ENCODE measurements at places on chromosomes 6 and 20.

GRCh38 chr6:137840252-137840651 is 26.8 kb upstream of the TNFAIP3 start:
- no peak for DNase-seq

- DNase-seq = no peak
Measured at GRCh38 chr20:39059036-39059435, 96.9 kb downstream of the DHX35 start.

DNA sequence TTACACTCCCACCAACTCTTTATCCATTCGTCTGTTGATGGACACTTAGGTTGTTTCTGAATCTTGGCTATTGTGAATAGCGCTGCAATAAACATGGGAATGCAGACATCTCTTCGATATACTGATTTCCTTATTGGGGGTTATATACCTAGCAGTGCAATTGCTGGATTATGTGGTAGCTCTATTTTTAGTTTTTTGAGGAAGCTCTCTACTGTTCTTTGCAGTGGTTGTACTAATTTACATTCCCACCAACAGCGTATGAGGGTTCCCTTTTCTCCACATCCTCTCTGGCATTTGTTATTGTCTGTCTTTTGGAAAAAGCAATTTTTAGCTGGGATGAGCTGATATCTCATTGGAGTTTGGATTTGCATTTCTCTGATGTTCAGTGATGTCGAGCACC is 4.6 kb upstream of the PFDN4 start:
- DNase-seq = no peak

DNA sequence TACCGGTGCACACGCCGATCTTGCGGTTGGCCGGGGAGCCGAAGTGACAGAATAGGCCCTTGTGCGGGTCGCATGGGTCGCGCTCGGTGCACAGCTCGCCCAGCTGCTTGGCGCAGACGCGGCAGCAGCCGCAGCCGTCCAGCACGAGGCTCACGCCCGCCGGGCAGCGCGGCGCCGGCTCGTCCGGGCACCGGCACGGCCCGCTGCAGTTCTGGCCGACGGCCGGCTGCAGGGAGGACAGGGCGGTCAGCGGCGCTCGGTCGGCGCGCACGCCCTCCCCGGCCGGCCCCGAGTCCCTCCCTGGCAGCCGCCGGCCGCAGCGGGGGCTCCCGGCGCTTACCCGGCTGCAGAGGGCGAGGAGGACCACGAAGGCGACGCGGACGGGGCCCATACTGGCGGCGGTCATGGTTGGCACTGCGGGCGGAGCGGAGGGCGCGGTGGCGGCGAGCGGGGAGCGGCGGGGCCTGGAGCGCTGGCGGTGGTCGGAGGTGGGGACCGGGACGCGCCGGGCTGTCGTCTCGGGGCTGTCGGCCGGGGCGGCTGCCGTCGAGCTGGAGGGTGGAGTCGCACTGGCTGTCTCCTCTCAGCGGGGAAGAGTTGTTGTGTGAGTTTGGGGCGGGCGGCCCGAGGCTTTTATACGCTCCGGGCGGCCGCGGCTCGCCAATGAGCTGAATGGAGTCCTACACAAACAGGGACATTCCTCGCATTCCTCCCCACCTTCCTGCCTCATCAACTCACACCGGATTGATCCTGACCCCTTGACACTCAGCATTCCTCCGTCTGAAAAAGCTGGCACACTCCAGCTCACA is at the start of gene CCN2:
Gene CCN2, minus strand, starts transcription at position 606 of the 809 bp plus-strand sequence. Its CDS starts 200 bp downstream, at position 406.
- DNase-seq = peak; percentile 8

DNA sequence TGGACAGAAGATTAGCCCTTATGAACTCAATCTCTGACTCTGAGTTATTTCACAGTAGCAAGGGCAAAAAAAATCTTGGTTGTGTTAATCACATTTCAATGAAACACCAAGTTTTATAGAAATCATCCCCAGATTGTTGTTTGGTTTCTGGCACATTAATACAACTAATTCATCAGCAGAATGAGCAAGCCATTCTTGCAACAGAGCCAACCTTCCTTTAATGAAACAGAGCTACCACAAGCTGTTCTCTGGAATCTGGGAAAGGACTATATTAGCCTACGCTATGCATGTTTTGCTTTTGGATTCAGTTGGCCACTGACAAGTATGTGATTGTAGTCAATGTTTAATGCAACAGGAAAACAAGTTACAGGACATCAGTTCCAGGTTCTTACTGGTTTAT is 13.8 kb upstream of the POPDC3 start:
- no peak for DNase-seq

DNA sequence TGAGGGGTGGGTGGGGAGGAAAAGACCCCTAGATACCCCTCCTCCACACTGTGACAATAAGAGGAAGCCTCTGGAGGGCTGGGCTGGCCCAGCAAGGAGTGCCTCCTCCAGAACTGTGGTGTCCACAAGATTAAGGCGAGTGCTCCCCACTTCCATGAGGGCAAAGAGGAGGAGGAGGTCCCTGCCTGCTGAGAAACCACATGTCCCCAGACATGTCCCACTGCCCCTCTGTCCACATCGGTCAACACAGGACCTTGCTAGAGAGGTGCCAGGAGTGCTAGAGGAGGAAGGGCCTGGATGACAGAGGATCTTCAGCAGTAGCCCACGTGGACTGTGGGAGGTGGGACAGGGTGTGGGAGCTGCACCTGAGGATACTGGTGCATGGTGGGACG is 3.1 kb downstream of the RAET1G start:
- DNase-seq = no peak

DNA sequence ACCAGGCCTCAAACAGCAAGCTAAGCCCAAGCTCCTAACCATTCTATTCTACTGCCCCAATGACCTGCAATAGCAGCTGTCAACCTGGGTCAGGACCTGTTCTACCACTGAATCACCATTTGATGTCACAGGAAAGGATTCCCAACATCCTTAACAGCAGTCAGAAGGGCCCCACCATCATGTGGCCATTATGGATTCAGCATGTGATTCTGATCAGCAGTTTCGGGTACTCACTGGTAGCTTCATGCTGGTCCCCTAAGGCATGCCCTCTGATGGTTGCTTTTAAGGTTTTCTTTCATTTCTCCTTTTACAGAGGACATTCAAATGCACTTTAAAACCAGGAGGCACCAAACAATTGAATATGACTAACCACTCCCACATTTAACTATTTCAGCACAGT is 37.3 kb upstream of the MAP7 start:
- no peak for DNase-seq

- no peak for DNase-seq
Measured at GRCh38 chr6:63816401-63816981, 180.9 kb downstream of the PHF3 start.

GRCh38 chr6:53441035-53441493 is 92.3 kb upstream of the ELOVL5 start:
- DNase-seq = no peak

GRCh38 chr6:118774581-118774980 is 119.4 kb upstream of the ASF1A start:
- no peak for DNase-seq

DNA sequence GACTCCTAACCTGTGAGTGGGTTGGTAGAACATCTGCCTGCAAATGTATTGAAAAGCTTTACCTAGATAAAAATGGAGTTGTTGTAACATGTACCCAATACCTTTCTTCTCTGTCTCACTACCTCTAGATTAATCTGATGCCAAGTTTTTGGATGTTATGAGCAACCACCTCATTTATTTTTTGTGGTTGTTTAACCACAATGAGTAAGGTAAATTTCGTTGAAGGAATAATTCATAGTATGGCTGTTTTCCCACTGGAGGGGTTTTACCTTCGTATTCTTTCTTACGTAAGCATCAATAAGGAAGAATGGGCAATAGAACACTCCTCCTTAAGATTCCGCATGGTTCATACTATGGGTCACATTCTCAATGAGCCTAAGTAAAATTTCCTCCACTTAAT is 165.4 kb downstream of the CDH26 start:
- DNase-seq = no peak

Data from stimulated activated naive CD8-positive, alpha-beta T cell treated with anti-CD3 and anti-CD28 coated beads, Interleukin-15, Interleukin-2, amounts not matched to agents 100 U/mL and 50 U/mL, for 24 hours (primary cell).